Right atrium auricular region (tissue), 2 donors: ENCODE measurements at places on chromosomes 6 and 20.

DNA sequence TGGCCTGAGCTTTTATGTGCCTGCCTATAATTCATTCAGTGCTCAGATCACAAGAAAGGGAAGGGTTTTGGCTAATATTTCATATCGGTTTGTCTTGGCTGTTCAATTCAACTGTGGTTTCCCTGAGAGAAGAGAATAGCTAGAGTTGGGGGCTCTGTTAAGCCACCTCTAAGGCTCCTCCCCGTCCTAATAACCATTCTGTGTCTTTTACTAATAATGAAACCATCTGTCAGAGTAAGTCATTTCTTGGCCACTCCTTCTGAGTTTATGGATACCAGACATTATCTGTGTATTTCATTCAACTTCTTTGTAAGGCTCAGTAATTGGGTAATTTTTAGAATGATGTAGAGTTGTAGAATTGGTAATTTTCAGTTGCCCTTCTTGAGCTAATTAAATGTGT lies 5.2 kb downstream of the STX11 start:
- no peak for DNase-seq

- DNase-seq = no peak
These were observed 58.2 kb upstream of the TRAF3IP2 start for GRCh38 chr6:111663692-111664564.

DNA sequence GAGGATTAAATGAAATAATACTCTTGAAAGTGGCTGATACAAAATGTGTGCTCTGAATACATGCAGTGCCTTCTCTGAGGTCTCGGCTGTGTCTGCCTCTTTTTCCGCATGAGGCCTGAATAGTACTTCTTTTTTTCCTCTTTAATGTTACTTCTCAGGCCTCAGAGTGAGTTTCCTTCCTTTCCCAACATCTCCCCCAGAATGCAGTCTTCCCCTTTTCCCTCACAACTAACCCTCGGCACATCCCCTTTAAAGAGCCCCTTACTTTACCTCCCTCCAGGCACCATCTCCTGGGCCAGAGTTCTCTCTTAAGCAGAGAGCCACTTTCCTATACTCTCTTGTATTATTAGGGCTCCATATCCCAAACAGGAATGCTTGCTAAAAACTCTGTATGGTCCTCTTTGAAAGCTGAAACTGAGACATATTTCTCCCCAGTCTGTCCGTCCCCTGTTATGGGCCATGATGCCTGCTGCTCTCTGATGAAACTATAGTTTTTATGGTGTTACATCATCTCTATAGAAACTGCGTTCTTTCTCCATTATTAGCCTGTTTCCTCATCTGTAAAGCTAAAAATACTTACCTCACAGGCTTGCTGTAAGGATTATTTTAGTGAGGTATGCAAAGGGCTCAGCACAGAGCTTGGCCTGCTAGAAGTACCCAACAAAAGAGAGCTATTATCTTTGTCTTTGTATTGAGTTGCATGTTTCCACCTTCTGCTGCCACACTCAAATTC lies 2.3 kb downstream of the PLAGL2 start:
- DNase-seq = no peak

- DNase-seq = no peak
These were observed 72.0 kb downstream of the DACT2 start for GRCh38 chr6:168247443-168248147.
